Thoracic aorta (tissue), 2 donors: ENCODE measurements at places on chromosomes 1 and 21. TPM values are rescaled to one million over a fixed set of nuclear protein-coding genes. Genes with fewer than 3 reads are reported as not detected.
A peak's percentile ranks its signal among the peaks of the same experiment; 100 is the strongest.

DNA sequence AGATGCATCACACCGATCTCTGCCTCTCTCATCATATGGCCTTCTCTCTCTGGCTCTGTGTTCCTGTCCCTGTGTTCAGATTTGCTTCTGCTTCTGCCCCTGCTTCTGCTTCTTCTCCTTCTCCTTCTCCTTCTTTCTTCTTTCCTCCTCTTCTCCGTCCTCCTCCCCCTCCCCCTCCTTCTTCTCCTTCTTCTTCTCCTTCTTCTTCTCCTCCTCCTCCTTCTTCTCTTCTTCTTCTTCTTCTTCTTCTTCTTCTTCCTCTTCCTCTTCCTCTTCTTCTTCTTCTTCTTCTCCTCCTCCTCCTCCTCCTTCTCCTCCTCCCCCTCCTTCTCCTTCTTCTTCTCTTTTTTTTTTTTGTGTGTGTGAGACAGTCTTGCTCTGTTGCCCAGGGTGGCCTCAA lies 139.9 kb upstream of the KLHDC7A start:
- no peak for DNase-seq

LRRC53 gene
- not detected for total RNA-seq

- no peak for DNase-seq
These were observed 45.0 kb downstream of the EPHB2 start for GRCh38 chr1:22755641-22756040.

- DNase-seq, result no peak
These were observed 20.0 kb downstream of the YIPF1 start for GRCh38 chr1:53869454-53870117.

SLC39A1 gene
- 136 TPM for total RNA-seq

- DNase-seq, result no peak
These were observed 163.2 kb downstream of the ZBTB18 start for GRCh38 chr1:244214009-244214967.

- peak; percentile 88 for DNase-seq
These were observed 6.3 kb upstream of the TMEM39B start for GRCh38 chr1:32066489-32066873.

DNA sequence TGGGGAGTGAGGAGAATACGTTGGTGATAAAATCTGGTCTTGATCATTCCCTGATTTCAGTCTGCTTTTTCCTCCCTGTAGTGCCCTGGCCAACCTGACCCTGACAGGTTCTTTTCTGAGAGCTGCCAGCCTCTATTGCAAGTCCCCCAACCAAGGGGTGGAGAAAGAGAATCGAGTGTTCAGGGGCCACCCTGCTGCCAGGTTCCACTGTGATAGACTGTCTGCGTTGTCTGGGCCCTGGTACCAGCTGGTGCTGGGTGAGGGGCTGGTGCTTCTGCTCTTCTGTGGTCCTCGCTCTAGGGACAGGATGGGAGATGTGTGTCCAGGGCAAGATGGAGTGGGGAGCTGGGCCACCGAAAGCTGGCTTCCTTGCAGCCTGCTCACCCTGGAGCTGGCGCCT lies 214.6 kb downstream of the CAMTA1 start:
- no peak for DNase-seq

GRCh38 chr1:9849691-9850441 lies 26.1 kb upstream of the CLSTN1 start:
- no peak for DNase-seq

DNA sequence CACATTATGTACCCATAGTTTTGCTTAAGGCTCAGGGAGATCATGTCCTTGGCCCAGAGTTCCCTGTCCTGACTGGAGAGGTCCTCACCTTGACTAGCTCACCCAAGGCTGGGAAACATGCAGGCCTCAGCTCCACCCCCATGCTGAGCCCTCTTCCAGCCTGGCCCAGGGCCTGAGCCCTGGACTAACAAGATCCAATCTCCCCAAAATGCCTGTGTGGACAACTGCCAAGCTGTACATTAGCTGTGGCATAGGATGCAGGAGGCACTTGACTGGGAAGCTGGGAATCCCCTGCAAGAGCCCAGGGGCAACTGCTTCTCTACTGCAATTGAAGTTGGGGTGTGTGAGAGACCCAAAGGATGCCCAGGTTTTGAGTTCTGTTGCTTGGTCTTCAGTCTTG lies 2.1 kb downstream of the LINGO4 start:
- no peak for DNase-seq

MSH4 gene
- total RNA-seq, result 0.28 TPM

GRCh38 chr1:119908661-119909060 lies 12.3 kb upstream of the ADAM30 start:
- no peak for DNase-seq

DNA sequence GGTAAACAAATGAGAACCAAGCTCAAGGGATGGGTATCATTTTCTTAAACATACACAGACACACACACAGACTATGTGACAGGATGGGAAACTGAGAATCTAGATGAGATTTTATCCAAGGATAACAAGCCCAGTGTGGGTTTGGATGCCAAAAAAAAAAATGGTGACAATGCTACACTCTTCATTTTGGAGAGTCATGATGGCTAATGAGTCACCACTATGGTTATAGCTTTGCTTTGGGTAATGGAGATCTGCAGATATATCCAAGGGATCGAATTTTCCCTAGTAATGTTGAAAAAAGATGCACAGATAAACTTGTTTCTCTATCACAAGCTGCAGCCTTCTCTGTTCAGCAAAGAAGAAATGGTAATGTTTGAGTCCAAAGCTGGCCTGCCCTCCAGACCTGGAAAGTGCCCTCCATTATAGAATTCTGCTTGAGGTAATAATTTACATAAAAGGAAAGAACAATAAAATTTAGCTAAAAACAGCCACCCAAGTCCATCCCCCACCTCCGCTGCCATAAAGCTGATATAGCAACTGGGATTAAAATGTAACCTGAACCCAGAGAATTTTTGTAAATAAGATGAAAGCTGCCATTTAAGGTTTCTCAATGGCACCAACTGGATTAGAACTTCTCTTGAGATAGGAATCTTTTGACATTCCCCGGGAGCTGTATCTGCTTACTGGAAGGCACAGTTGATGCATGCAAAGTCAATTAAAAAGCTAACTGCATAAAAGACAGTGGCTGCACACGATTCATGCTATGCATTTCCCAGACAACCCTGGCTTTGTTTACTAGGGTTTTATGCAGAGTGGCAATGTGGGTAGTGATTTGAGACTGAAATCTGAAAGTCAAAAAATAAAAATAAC lies 395.2 kb upstream of the LYPLAL1 start:
- no peak for DNase-seq

CHIA gene
- total RNA-seq, result not detected

- DNase-seq, result no peak
These were observed 171.1 kb upstream of the KLHDC7A start for GRCh38 chr1:18309552-18310155.

CLDN14 gene
- total RNA-seq, result not detected

MRPS15 gene
- 27.4 TPM for total RNA-seq

TNNI3K gene
- 9.7 TPM for total RNA-seq

GRCh38 chr1:20665726-20666125 lies 4.6 kb upstream of the DDOST start:
- DNase-seq, result no peak

ITLN2 gene
- 3.0 TPM for total RNA-seq

DNA sequence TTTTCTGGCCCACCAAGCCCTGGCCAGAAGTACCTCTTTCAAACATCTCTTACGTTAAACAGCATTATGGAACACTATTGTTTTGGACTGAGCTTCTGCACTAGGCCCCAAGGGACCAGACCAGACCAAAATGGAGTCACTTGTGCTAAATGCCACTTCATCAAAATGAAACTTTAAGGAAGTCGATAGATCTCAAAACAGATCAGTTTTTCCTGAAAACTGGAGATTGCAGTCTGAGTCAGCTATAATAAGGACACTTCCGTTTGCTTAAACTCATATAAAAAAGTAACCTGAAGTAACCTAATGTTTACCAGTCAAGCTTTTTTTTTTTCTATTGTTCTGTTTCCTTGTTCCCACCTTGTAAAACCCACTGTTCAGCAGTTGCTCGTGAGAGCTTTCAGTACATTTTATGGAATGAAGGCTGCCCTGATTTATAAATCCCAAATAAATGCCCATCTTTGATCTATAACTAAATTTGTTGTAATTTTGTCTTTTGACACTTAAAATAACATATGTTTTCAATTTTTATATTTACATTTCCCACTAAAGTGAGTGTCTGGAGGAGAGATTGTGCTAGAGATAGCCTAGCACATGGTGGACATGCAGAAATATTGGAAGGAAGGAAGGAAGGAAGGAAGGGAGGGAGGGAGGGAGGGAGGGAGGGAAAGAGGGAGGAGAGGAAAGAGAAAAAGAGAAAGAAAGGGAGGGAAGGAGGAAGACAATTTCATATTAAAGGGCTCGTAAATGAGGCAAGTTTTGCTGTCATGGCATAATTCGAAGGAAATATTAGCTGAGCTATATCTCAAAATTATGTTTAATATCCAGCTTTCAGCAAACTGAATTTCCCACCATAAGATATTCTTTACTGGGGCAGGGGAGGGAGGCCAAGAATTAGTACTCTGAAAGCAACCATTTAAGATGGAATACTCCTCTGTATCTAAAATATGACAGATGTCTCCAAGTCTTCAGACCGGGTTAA lies 77.0 kb upstream of the CXADR start:
- no peak for DNase-seq

DNA sequence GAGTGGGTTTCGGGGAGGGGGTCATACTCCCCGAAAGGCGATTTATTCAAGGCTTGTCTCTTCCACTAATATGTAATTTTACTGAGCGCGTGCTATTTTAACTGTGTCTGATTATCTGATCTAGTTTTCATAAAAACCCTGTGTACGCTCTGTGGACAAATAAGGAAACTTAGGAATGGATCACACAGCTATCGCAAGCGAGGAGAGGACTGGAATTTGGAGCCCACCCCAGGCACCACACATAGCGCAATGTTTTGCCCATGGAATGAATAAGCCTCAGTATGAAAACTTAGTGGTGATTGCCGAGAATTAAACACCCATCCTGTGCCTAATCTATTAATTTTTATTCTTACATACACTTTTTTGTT lies 9.8 kb upstream of the RAB42 start:
- DNase-seq, result no peak

DNA sequence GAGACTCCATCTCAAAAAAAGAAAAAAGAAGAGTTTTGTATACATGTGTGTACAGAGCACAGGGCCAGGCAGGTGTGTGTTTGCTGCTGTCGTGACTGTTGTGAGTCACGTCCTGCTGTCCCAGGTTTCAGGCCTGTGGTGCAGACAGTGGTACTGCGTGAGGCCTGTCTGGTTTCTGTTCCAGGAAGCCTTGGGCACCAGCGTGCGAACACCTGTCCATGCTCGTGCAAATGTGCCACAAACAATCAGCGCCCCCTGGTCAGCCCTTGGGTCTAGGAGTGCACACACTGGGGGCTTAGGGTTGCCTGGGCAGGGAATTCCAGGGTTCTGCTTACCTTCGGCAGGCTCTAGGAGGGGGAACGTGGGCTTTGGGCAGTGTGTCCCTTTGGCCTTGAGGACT lies 16.9 kb downstream of the GPR157 start:
- DNase-seq, result no peak

GRCh38 chr1:153343811-153344717 lies 4.6 kb downstream of the PGLYRP4 start:
- no peak for DNase-seq

TSSK3 gene
- 2.3 TPM for total RNA-seq

DNA sequence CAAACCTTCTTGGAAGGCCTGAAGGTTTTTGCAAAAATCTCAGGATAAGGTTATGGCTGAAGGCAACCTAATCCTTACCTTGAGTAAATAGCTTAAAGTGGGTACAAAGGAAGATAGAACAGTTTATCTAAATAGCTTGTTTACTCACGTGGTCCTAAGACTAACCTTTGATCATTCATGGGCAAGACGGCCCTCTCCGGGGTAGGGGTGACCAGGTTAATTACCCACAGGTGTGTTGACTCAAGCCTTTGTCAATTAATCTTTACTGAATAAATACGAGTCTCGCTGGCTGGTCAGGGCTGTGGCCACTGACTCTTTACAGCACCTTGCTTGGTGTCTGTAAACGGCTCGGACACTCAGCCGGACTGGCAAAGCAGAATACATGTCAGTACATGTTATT lies 10.8 kb downstream of the AADACL4 start:
- no peak for DNase-seq

DNA sequence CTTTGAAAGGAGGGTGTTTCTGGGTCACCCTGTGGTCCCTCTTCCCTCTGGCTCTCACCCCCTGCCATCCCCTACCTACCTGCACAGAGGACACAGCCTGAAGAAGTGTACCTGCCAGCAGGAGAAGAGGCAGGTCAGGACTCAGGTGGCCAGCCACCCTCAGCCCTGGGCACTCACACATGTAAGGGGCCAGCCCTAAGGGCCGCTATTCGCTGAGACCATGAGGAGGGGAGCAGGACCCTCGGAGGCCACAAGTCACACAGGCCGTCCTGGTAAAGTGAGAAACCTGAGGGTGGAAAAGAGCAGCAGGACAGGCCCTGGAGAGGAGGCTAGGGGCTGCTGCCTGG lies 1.2 kb downstream of the ZNF692 start:
- no peak for DNase-seq

GRCh38 chr1:10529091-10529490 lies 54.3 kb downstream of the PEX14 start:
- DNase-seq, result no peak

- no peak for DNase-seq
These were observed 19.9 kb downstream of the AGPAT3 start for GRCh38 chr21:43884861-43885417.

DNA sequence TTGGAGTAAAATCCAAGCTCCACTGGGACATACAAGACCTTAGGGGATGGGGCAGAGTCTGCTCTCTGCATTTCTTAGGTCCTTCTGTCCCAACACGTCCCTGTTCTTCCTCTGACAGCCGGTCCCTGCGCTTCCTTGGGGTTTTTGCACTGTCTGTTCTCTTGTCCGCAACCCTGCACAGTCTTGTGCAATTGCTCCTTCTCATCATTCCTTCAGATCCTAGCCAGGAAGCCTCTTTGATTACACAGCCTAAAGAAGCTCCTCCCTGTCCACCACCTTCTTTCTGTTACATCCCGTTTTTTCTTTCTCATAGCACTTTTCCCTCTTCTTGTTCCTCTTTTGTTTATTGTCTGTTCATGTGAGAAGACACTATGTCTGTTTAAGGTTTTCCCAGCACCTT lies 19.9 kb downstream of the ACOT11 start:
- DNase-seq, result no peak

GRCh38 chr1:56512724-56513494 lies 66.5 kb downstream of the PLPP3 start:
- no peak for DNase-seq
